ENCODE measurements at places on chromosomes 5 and 9.

DNA sequence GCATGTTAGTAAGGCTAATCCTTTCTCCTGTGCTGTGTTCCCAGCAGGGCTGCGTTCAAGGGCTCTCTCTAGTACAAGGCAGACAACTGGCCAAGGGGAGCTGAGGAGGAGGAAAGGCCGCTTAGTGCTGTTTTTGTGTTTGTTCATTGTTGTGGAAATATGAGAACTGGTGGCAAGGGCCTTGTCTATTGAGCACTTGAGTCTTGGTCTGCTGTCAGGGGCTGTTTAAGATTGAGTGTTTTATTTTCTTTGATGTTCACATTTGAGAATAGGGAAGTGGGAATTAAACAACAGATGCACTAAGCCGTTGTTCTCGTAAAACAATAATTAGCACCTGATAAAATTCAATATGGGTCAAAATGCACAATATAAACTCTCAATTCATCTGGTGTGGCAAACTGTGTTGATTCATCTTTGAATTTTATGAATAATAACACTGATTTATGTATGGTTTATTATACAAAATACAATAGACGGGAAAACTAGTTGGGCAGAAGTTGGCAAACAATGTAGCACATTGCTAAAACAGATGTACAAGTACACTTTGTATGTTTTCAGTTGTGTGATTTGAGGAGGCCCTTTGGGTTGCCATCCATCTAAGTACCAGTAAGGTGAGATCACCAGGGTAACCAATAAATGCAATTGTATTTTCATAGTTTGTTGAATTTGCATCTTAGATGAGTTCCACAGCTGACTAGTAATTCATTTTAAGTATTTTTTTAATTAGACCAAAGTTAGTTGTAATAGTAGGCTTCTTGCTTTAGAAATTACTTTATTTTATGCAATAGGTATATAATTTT is 97.6 kb upstream of the GRHPR start:
- DNase-seq = no peak

- DNase-seq = no peak
These were observed 584.3 kb upstream of the KLF4 start for GRCh38 chr9:108073823-108074222.

DNA sequence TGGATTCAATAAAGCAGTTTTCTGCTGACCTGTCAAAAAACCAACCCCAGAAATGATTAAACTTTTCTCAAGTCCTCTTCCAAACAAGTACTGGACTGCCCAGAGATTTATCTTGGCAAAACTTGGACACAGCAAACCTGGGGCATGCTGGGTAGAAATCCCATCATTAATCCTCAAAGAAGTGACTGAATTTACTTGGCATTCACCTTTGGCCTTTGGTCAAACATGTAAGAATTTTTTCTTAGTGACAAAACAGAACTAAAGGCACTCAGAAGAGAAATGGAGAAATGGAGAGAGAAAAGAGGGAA is 248.6 kb upstream of the NREP start:
- no peak for DNase-seq

GRCh38 chr9:124299515-124300090 is 41.9 kb downstream of the NEK6 start:
- no peak for DNase-seq

GRCh38 chr9:9229269-9229668 is 1383.5 kb downstream of the PTPRD start:
- no peak for DNase-seq

- no peak for DNase-seq
These were observed 2125.8 kb downstream of the MAT2B start for GRCh38 chr5:165631235-165631634.

- no peak for DNase-seq
These were observed 107.9 kb upstream of the LARP1 start for GRCh38 chr5:154647114-154647760.

- no peak for DNase-seq
These were observed 475.7 kb downstream of the CCDC171 start for GRCh38 chr9:16028548-16028947.

DNA sequence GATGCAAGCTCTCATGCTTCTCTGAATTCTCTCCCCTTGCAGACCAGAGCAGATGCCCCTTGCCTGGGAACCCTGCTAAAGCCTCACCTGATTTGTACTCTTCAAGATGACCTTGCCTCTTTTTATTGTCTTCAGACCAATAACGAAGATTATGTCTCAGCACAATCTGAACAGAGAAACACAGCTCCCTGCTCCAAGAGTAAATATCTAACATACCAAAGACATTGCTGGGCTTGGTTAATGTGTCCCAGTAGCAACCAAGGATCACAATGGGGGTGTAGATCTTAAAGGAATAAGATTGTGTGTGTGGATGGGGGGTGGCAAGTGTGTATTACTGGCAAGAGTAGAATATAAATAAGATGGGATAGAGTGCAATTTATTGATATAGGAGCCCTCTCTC is 67.6 kb upstream of the LHFPL2 start:
- no peak for DNase-seq

All from HTR-8/SVneo (cell line).